Psoas muscle (tissue), 8 donors: ENCODE measurements at places on chromosomes 12 and 14. TPM values are rescaled to one million over a fixed set of nuclear protein-coding genes. Genes with fewer than 3 reads are reported as not detected.
A peak's percentile ranks its signal among the peaks of the same experiment; 100 is the strongest.

- peak; percentile 52 for DNase-seq
Measured at GRCh38 chr12:49017891-49018260, 700 bp downstream of the PRKAG1 start.

DNA sequence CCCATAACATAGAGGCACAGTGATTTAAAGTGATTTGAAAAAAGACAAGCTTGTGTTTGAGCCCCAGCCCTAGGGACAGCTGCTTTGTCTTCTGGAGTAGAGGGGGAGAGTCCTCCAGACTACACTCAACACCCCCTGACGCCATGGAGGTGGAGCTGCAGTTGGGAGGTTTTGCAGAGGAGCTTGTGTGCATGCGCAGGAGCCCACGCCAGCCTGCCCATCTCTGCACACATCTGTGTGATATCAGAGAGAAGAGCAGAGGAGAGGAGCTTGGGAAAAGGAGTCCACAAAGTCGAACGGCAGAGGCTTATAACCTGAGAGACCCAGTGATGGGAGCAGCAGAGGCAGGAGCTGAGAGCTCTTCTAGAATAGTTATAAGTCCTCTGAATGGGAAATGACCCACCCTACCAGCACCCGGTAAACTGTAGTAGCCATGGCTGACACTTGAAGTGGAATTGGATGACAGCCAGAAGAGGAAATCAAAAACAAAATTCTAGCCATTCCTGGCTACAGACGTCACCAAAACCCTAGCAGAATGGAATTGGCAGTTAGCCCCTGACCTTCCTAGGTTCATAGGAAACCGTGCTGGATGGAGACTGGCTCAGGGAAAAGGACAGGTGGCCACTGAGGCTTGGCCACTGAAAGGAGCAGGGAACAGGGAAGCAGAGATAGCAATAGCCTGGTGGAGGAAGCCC is 185.1 kb upstream of the VASH1 start:
- DNase-seq, result no peak

GRCh38 chr14:96895658-96896271 is 98.6 kb downstream of the VRK1 start:
- DNase-seq, result no peak

DNA sequence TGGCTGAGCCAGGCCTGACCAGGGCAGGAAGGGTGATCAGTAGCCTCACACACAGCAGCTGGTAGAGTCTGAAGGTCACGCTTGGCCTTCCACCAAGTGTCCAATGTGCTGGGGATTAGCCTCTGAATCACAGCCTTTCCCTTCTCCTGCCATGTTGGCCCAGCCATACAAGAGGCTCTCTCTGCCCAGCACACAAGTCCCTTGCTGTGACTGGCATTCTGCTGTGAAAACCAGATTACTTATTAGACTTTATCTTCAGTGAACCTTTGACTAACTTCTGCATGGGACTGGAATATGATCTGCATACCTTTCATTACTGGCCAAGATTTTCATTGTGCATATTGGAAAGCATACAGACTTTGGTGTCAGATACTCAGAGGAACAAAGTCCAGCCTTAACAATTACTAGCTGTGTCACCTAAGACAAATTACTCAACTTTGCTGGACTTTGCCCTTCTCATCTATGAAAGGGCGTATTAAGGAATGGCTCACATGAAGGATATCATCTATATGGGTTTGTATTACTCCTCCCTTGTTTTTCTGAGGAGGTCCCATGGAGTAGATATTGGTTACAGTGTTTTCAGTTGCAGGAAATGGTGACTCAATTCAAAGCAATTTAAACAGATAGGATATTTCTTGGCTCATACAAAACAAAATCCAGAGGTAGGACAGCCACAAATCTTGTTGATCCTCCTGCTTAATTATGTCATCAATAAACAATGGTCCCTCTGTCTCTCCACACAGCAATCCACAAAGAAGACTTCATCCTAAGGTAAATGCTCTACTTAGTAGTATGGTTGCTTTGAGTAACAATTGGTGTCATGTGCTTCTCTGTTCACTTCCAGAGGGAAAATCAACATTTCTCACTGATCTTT is 99.6 kb downstream of the DYRK2 start:
- DNase-seq, result peak; percentile 55

DNA sequence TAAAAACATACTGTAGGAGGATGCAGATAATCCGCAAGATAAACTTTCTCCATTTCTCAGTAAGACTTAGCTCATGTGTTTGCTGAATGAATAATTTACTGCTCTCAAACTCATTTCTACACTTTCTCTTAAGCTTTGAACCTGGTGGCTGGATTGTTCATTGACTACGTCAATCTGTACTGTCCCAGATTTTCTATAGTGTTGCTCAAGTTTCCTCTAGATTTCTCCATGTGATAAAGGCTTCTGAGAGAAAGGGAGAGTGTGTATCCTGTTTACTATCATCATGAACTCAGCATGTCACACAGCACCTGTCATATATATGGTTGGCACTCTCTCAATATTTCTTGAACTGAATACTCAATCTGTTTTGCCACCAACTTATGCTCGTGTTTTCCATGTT is 518.0 kb upstream of the TBX3 start:
- DNase-seq, result no peak

- no peak for DNase-seq
Measured at GRCh38 chr14:39241637-39242036, 7.9 kb downstream of the MIA2 start.

DNA sequence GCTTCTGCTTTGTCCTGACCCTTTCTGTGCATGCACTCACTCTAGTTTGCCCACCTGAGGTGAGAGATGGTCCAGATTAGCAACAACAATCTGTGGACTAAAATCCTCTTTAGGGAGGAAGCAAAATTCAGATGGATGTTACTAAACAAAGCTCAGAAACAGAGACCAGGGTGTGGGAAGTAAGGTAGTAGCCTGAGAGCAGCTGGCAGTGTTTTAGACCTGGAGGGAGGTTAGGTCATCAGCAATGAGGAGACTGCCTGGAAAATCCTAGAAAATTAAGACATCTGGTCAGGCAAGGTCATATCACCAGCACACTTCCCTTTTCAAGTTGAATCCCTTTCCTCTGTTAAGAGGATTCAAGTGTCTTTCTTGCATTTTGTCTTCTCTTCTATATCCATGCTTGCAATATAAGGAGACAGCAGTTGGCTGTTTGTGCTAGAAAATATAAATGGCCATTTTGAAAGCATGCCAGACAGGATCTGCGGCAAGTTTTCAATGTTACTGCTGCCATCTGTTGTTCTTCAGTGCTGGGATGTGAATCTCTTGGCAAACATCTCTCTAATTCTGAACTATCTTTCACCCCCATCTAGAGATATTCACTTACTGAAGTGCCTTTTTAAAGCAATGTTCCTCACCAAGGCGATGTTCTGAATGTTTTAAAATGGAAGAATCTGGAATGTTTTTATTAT is 266.4 kb downstream of the NAV3 start:
- no peak for DNase-seq

- peak; percentile 66 for DNase-seq
Measured at GRCh38 chr14:100680439-100681051, 46.1 kb upstream of the DLK1 start.

- no peak for DNase-seq
Measured at GRCh38 chr14:47993883-47994282, 318.5 kb upstream of the MDGA2 start.

GRCh38 chr12:2020511-2020910 is 16.3 kb upstream of the DCP1B start:
- no peak for DNase-seq

Gene GSC
- 0.50 TPM for total RNA-seq

Gene KLHDC1
- 5.3 TPM for total RNA-seq

Gene AQP2
- not detected for total RNA-seq

Gene PLA2G1B
- not detected for total RNA-seq
